Gastrocnemius medialis (tissue), 4 donors: ENCODE measurements at places on chromosomes 3 and 15. TPM values are rescaled to one million over a fixed set of nuclear protein-coding genes. Genes with fewer than 3 reads are reported as not detected.

DNA sequence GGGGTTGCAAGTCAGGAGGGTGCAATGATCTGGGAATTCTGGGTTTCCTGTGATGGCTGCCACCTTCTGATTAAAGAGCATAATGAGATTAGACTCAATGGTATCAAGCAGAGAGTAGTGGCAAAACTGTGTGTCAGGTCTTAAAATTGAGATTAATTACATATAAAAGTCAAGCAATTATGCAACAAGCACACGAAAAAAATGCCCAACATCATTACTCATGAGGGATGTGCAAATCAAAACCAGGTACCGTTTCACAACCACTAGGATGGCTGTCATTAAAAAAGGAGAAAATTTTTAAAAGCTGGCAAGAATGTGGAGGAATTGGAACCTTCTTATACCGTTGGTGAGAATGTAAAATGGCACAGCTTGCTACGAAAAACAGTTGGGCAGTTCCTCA, 205.0 kb downstream of the OSBPL10 start:
- no peaks in the 10 kb centered on the region for H3K27me3 ChIP-seq
- H3K4me3 ChIP-seq = no peak overlapping the region
- no peak overlapping the region for H3K27ac ChIP-seq

DNA sequence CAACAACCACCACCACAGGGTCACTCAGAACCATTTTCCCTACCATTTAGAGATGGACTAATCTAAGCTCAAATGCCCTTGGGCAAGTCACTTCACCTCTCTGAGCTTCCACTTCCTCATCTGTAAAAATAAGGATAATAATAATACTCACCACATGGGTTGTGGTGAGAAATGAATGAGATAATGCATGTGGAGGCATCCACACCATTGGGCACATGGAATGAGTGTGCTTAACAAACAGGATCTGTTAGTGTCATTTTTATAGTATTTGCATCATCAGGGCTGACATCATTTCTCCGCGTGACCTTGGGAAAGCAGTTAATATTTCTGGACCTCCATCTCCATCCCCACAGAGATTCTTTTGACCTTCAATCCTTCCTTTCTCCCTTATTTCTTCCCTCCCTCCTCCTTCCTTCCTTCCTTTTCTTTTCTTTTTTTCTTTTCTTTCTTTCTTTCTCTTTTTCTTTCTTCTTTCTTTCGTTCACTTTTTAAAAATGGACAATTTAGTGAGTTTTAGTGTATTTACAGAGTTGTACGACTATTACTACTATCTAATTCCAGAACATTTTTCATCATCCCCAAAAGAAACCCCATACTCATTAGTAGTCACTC, 7.7 kb upstream of the RFT1 start:
- H3K4me1 ChIP-seq = peaks cover 8% of the 10 kb centered on the region
- no peak overlapping the region for H3K27ac ChIP-seq
- H3K27me3 ChIP-seq = no peaks in the 10 kb centered on the region

The FAM219B gene
- 32.9 TPM for total RNA-seq

The ALDH1L1 gene
- total RNA-seq = 77.6 TPM

The GPR62 gene
- 0.23 TPM for total RNA-seq

DNA sequence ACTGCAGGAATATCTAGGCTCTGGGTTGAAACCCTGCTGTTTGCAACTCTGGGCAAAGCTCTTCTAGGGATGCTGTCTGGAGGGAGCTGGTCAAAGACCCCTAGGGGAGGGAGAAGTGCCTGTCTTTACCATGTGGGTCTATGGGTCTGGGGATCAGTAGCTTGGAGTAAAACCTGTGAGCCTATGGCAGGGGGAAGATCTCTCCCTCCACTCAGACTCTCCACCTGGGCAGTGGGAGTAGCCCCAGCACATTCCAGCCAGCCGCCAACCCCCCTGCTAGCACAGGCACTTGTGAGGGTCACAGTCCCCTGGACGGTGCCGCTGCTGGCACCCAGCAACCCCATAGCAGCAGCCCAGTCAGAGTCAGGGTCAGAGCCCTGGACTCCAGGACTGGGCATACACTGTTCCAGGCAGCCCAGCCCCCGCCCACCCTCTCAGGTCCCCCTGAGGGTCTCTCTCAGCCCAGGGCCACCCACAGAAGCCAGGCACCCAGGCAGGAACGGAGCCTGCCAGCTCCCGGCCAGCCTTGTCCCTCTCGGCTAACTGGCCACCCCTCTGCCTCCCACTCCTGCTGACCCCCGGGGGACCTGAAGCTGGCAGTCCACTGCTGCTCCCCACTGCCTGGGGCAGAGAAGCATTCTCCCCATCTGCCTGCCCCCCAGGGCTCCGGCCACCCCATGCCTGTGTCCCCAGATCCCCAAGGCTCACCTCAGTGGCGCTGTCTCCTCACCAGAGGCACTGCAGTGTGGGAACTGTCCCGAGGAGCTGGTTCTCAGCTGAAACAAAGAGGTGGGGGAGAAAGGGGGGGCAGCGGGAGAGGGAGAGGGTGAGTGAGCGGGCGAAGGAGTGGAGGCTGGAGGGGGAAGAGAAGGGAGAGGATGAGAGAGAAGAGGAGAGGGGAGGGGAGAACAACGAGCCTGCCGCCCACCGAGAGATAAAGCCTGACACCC, 10.8 kb downstream of the GLYCTK start:
- peaks cover 1% of the 10 kb centered on the region for H3K36me3 ChIP-seq
- no peaks in the 10 kb centered on the region for H3K27me3 ChIP-seq
- H3K4me3 ChIP-seq = no peak overlapping the region

The CD200 gene
- total RNA-seq = 0.76 TPM

DNA sequence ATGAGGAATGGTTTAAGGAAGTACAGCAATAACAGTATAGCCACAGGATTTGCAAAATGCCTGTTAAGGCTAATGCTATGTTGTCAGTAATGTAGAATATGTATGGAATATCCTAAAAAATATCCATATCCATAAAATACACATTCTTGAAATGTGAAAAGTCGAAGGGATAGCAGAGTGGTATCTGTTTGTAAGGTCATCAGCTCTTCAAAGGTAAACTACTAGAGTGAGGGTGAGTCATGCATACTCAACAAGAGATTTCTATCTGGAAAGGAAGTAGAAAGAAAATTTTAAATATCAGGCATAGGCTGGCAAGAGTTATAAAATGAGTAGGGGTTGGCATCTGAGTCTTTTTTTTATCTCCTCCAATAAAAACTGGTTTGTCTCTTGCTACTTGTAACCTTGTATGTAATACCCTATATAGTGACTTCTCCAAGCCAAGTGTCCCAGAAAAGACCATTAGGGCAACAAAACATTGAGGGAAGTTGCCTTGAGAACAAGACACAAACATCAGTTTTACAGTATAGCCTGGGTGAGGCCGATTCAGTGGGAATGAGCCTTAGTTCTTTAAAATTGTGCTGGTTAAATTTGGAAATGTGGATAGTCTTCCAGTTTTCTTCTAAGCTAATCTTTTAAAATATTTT, 103.1 kb downstream of the SPATA16 start:
- H3K4me3 ChIP-seq = no peak overlapping the region
- H3K36me3 ChIP-seq = no peaks in the 10 kb centered on the region
- H3K27me3 ChIP-seq = no peaks in the 10 kb centered on the region
- no peak for DNase-seq

GRCh38 chr3:183515968-183516851, 39.3 kb downstream of the KLHL6 start:
- no peak overlapping the region for H3K27ac ChIP-seq
- no peak for DNase-seq
- no peaks in the 10 kb centered on the region for H3K36me3 ChIP-seq
- peaks cover 20% of the 10 kb centered on the region for H3K4me1 ChIP-seq
- H3K4me3 ChIP-seq = no peak overlapping the region

The ENTPD3 gene
- 0.12 TPM for total RNA-seq

The MOBP gene
- not detected for total RNA-seq

GRCh38 chr3:116135457-116136085, 309.7 kb downstream of the LSAMP start:
- H3K4me1 ChIP-seq = no peaks in the 10 kb centered on the region
- H3K27ac ChIP-seq = no peak overlapping the region
- H3K4me3 ChIP-seq = no peak overlapping the region

- H3K4me3 ChIP-seq = peak overlapping the region; percentile 62
- peak overlapping the region; percentile 77 for H3K27ac ChIP-seq
- H3K36me3 ChIP-seq = no peaks in the 10 kb centered on the region
- H3K4me1 ChIP-seq = peaks cover 7% of the 10 kb centered on the region
- DNase-seq = no peak
Measured at GRCh38 chr3:11717768-11718636, 74.3 kb upstream of the VGLL4 start.

DNA sequence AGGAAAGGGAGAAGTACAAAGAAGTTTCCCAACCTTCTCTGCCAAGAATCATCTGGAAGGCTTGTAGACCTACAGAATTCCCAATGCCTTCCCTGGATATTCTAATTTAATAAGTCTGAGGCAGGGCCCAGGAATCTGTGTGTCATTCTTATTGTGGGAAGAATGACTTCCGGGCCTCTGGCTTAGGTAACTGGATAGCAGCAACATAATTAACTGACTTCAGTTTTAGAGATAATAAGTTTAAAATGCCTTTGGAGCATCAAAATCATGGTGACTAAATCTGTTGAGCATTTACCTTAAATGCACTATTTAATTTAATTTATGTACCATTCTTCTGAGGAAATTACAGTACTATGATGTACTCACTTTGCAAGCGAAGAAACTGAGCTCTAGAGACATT, 44.3 kb upstream of the TM4SF1 start:
- H3K4me3 ChIP-seq = no peak overlapping the region
- no peak for DNase-seq

- no peaks in the 10 kb centered on the region for H3K27me3 ChIP-seq
- no peak for DNase-seq
- H3K4me1 ChIP-seq = no peaks in the 10 kb centered on the region
- H3K4me3 ChIP-seq = no peak overlapping the region
- H3K27ac ChIP-seq = no peak overlapping the region
Measured at GRCh38 chr15:52154896-52155865, 36.0 kb downstream of the GNB5 start.

GRCh38 chr3:49170744-49171118, 667 bp upstream of the KLHDC8B start:
- H3K4me3 ChIP-seq = peak overlapping the region; percentile 90
- H3K36me3 ChIP-seq = no peaks in the 10 kb centered on the region
- no peak for DNase-seq
- H3K27ac ChIP-seq = peak overlapping the region; percentile 90
- no peaks in the 10 kb centered on the region for H3K27me3 ChIP-seq
- peaks cover 40% of the 10 kb centered on the region for H3K4me1 ChIP-seq

The TAGLN3 gene
- not detected for total RNA-seq

DNA sequence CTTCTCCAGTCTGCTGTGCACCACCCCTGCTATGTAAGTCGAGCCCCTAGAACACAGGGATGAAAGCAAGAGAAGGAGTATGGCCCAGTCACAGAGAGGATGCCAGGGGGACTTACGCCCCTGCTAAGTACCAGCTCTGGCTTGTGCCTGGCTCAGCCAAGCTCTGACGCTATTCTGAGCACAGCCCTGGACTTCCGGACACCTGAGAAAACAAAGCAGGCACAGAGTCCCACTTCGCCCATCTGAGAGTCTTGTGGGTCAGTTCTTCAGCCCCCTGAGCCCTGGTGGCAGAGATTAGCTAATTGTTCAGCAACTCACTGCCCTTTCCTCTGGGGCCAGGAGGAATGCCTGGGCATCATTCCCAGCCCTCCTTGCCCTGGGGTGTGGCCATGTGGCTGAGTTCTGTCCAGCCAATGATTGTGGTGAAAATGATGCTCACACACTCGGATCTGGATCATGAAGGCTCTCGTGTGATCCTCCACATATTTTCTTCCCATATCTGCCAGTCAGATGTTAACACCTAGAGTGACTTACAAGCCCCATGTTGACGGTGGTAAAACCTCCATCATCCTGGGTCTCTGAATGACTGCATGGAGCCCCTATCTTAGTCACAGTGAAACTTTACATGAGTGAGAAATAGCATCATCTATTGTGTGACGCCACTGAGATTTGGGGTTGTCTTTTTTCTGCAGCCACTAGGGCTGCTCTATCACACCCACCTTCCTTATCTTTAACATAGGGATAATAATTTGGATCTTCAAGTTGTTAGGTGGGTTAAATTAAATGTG, 105.7 kb downstream of the TPRA1 start:
- no peaks in the 10 kb centered on the region for H3K27me3 ChIP-seq
- no peak overlapping the region for H3K4me3 ChIP-seq
- no peaks in the 10 kb centered on the region for H3K4me1 ChIP-seq
- no peak for DNase-seq
- no peaks in the 10 kb centered on the region for H3K36me3 ChIP-seq

The ITGA11 gene
- 3.4 TPM for total RNA-seq

- H3K27ac ChIP-seq = no peak overlapping the region
- peaks cover 7% of the 10 kb centered on the region for H3K4me1 ChIP-seq
- H3K27me3 ChIP-seq = peaks cover 18% of the 10 kb centered on the region
Measured at GRCh38 chr15:78345396-78346125, 5.4 kb downstream of the CRABP1 start.

The GP9 gene
- total RNA-seq = 0.42 TPM

The STX19 gene
- total RNA-seq = not detected

DNA sequence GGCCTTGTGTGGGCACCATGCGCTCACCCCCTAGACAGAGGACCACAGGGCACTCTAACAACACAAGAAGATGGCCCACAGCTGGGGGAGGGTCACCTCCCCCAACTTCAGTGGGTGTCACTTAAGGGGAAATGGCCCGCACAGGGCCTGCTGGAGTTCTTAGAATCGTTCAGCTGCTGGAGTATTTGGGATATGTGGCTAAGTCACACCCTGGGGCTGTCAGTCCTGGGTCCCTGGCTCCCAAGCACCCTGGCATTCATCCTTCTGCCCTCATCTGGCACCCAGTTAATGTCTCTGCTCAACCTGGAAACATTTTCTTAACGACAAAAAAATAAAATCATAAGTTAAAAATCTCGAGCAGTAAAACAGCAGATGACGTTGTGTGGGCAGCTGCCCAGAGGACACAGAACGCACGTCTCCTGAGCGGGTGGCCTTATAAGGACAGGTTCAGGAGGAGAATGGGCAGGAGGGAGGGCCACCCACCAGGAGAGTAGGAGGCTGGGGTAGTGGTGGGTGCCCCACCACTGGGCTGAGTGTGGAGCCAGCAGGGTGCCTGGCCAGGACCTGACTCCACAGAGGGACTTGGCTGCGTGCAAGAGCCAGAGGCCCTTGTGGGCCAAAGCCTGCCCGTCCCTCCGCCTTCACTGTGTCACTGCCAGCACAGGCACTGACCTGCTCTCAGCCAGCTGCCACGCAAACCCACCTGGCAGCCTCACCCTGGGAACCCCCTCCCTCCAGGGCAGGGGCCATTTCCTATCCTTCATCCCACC, 11.5 kb downstream of the KBTBD13 start:
- H3K27ac ChIP-seq = peak overlapping the region; percentile 59
- peak; percentile 55 for DNase-seq
- no peaks in the 10 kb centered on the region for H3K36me3 ChIP-seq
- H3K4me3 ChIP-seq = no peak overlapping the region

GRCh38 chr15:33344111-33344510, 33.3 kb downstream of the RYR3 start:
- H3K27ac ChIP-seq = no peak overlapping the region
- no peaks in the 10 kb centered on the region for H3K36me3 ChIP-seq
- no peaks in the 10 kb centered on the region for H3K27me3 ChIP-seq
- H3K4me1 ChIP-seq = no peaks in the 10 kb centered on the region
- no peak overlapping the region for H3K4me3 ChIP-seq
- DNase-seq = no peak

- no peaks in the 10 kb centered on the region for H3K36me3 ChIP-seq
- H3K4me3 ChIP-seq = no peak overlapping the region
- H3K27me3 ChIP-seq = no peaks in the 10 kb centered on the region
- no peak for DNase-seq
- no peak overlapping the region for H3K27ac ChIP-seq
- no peaks in the 10 kb centered on the region for H3K4me1 ChIP-seq
Measured at GRCh38 chr15:74504418-74504817, 36.6 kb upstream of the ARID3B start.

The ACTRT3 gene
- 0.88 TPM for total RNA-seq
